ENCODE measurements at places on chromosomes 3 and 15.

GRCh38 chr15:32859251-32859650 lies 141.4 kb downstream of the GREM1 start:
- no peak for DNase-seq

- DNase-seq, result no peak
These were observed 27.3 kb downstream of the RBM6 start for GRCh38 chr3:49967291-49967690.

- DNase-seq, result no peak
These were observed 2.4 kb upstream of the ADGRG7 start for GRCh38 chr3:100606894-100607512.

DNA sequence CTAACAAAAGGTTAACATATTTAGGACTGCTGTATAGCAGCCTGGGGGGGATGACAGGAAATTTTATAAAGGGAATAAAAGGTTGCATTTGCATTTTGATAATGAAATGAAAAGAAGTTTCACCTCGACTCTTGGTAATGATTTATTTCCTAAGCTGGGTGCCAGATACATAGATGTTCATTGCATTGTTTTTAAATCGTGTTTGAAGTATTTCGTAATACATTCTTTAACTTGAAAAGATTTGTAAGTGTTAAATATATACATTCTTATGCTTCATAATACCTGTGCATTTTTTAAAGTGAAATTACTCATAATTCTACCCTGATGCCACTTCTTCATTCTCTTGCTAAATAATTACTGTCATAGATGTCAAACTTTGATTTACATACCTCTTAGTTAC lies 22.8 kb downstream of the LDHAL6B start:
- no peak for DNase-seq

- no peak for DNase-seq
These were observed 219.8 kb downstream of the ROBO2 start for GRCh38 chr3:77259694-77260093.

GRCh38 chr15:92524874-92525565 lies 130.6 kb downstream of the FAM174B start:
- no peak for DNase-seq

DNA sequence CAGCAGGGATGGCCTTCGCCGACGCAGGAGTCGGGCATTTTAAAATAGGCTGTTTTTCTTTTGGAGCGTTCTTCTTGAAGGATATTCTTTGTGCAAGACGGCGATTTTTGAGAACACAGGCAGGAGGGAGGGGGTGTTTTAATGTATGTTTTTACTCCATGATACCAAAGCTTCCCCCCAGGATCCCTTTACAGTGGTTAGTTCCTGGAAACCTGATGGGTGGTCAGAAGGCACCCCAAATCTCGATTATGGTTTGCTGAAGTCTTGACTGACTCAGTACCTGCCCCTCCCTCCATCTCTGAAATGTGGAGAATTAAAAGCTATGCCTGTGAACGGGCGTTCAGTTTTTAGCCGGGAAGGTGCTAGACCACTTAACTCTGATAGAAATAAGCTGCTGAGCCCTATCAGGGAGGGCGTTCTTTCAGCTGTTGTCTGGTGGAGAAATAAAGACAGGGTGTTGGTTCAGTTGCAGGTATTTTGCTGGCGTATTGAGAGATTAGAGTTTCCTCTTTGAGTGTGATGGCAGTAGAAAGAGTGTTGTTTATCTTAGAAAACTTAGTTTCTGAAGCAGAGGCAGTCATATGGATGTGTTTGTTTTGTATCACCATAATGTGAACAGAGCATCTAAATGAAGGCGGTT lies 3.4 kb downstream of the IGF1R start:
- no peak for DNase-seq

- DNase-seq, result no peak
These were observed 13.8 kb upstream of the POLR2M start for GRCh38 chr15:57692709-57693108.

DNA sequence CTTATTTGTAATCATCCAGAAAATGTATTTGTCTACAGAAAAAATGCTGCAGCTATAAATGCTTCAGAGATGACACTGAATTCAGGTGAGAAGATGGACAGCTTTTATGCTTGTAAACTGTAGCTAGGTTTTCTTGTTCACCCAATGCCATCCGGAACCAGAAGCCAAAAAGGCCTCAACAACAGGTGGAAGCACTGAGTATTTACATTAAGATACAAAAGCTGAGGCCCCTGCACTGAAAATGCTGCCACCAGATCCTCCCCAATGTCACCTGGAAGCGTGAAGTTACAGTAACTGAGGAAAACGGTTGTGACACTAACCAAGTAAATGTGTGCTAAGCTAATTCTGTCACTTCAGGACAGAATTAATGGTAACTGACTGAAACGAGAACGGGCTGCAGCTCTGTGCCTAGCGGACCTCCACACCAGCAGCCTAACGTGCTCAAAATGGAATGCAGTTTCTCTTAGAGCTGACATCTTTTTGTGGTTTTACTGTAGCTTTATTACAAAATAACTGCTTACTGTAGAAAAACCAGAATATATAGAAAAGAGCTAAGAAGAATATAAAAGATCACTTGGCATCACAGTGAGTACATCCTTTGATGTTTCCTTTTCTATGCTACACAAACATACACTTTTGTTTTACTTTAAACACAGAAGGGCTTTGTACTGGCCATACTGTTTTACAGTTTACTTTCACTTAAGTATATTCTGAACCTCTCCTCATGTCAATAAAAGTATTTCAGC lies 7.6 kb downstream of the CHSY1 start:
- no peak for DNase-seq

DNA sequence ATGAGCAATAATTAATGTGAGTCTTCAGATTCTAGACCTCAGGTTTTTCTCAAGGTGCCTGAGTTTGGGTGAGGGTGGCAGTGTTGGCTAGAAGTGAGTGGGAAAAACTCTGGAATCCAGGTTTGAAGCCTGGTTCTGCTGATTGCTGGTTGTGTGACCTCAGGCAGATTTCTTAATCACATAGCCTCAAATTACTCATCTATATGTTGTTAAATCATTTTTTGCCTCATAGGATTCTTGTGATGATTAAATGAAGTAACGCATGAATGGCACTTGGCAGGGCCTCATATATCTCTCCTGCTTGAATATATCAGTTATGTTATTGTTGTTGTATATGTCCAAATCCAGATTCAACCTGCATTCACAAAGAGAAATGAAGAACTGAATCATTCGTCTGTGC lies 60.5 kb downstream of the NR2F2 start:
- no peak for DNase-seq

DNA sequence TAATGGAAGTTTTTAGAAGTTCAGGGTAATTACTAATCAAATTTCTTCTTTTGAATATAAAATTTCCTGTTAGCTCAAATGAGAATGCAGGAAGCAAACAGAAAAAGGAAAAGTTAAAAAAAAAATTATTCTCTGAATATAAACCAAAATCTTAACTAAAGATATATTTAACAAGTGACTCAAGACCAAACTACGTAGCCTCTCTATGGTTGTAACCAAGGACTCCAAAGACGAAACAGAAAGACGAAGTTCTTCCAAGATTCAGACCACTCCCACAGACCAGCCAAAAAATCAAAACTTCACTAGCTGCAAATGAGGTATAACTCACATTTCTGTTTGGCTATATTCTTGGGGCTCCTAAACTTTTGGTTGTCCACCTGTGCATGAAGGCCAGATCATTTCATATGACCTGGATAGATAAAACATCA lies 846.5 kb upstream of the ALCAM start:
- no peak for DNase-seq

GRCh38 chr15:55434989-55435825 lies 26.9 kb downstream of the PIERCE2 start:
- DNase-seq, result no peak

GRCh38 chr3:195905970-195906864 lies 2.1 kb downstream of the TNK2 start:
- DNase-seq, result no peak

DNA sequence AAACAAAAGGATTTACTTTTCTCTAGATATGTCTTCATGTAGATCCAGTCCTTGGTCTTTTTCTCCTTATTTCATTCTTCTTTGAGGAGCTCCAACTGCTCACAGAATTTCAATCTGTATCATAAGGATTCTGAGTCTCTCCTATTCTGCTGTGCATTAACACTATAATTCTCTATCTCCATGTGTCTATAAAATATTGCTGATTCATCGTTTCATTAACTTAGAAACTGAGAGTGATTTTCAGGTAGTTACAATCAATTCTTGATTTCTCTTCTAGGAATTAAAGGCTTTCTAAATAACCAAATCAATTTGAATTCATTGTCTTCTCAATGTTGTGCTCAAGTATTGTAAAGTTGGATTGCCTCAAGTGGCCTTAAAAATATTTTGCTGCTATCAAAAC lies 651.5 kb upstream of the CADM2 start:
- no peak for DNase-seq

- DNase-seq, result no peak
These were observed 240.4 kb upstream of the BHLHE40 start for GRCh38 chr3:4738737-4739274.

GRCh38 chr15:91866971-91867372 lies 13.5 kb downstream of the SLCO3A1 start:
- DNase-seq, result no peak

GRCh38 chr3:161694682-161695564 lies 198.3 kb downstream of the OTOL1 start:
- no peak for DNase-seq

DNA sequence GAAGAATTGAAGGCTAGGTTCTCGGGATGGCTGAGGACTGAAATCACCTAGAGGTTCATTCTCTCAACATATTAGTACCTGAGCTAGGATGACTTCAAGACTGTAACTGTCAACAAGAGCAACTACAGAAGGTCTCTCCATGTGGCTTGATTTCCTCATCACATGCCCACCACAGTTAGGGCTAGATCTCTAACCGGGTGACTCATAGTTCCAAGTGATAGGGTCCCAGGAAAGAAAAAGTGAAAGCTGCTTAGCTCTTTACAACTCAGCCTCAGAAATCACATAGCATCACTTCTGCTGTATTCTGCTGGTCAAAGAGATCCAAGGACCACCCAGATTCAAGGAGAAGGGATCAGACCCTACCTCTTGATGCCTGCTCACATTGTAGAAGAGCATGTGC lies 165.4 kb upstream of the AGTR1 start:
- DNase-seq, result no peak

DNA sequence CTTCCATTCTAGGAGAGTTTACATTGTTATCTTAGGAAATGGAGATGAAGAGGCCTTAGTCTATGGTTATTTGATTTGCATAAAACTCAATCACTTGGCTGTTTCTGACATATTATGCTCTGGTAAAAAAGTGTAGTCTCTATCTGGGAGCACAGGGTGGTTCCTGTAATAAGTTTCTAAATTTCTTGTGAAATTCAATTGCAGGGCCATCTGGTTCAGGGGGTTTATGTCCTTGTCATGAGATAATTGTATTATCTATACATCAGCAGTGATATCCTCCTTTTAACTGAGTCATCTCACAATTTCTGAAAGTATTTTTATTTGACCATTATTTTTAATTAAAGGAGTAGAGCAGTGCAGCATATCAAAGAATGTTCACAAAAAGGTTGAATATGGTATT lies 203.3 kb downstream of the MFSD1 start:
- DNase-seq, result no peak

- no peak for DNase-seq
These were observed 9.6 kb downstream of the DNAJB8 start for GRCh38 chr3:128456776-128457715.

DNA sequence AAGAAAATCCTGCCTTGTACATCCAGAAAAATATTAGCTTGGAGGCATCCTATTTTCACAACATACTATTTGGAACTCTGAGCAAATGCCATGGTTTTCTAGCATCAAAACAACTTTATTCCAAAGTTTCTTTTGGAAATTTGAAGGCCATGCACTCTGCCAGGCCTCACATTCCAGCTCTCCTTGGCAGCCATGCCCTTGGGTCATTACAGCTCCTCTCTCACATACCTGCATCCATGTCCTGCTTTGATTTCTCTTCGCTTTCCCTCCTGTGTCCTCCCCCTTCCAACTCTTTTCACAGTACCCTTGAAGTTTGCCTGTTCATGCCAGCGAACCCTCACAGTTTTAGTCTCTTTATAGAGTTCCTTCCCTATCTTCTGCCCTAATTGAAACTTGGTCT lies 70.9 kb upstream of the TPRG1 start:
- no peak for DNase-seq

- no peak for DNase-seq
These were observed 253.7 kb upstream of the RASGRP1 start for GRCh38 chr15:38818157-38818790.

DNA sequence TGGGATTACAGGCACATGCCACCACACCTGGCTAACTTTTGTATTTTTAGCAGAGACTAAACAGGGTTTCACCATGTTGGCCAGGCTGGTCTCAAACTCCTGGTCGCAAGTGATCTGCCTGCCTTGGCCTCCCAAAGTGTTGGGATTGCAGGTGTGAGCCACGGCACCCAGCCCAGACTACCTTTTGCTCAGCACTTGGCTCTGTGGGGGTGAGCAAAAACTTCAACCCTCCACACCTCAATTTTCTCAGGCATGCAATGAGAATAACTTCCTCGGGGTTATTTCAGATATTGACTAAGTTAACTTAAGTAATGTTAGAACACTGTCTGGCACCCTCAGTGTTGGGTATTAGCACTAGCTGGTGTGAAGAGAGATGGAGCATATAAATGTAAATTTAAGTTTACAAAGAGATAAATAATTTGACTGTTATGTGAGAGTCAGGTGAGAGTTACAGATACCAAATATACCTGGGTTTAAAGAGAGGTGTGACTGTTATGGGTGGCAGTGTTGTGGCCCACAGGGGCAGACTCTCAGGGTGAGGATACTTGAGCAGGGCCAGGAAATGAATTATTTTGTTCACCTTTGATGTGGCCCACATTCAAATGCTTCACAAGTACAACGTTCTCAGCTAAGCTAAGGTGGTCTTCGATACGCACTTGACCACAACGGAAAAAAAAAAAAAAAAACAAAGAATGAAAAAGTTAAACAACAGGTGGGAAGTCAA lies 29.0 kb downstream of the CPOX start:
- DNase-seq, result no peak

DNA sequence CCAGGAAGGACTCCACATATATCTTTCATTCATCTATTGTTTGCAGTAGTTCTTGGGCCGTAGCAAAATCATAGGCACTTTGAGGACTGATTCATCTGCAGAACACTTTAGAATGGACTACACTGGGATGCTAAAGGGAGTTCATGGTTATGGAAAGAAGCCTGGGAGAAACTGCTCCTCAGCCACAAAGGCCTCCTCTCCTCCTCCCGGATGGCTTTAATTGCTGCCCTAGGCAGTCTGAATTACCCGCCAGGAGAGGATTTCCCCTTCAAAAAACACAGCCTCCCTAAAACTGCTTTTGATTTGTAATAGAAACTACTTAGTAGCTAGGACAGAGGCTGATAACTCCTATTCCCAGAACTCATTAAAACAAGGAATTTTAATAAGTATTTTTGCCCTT lies 4.6 kb downstream of the TMEM266 start:
- no peak for DNase-seq

GRCh38 chr3:192445770-192446644 lies 281.3 kb downstream of the FGF12 start:
- DNase-seq, result no peak

DNA sequence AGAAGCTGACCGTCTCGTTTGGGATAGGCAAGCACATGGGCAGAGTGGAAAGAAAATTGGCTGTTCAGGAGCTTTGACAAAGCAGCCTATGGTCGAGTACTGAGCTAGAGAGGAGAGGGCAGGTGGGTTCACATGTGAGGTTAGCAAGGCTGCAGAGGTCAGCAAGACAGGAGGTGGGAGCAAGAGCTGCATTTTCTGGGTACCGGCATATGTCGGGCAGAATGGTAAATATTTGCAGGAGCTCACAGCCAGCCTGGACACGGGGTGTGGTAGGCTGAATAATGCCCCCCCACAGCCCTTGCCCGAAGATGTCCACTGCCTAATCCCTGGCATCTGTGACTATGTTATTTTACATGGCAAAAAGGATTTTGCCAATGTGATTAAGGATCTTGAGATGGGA lies 8.3 kb downstream of the RARRES1 start:
- no peak for DNase-seq

- DNase-seq, result no peak
These were observed 19.2 kb upstream of the GSK3B start for GRCh38 chr3:120113128-120114116.
